Hematopoietic multipotent progenitor cell (in vitro differentiated cells): ENCODE measurements at places on chromosomes 4 and X. TPM values are rescaled to one million over a fixed set of nuclear protein-coding genes. Genes with fewer than 3 reads are reported as not detected.

The CC2D2A gene
- 0.27 TPM for total RNA-seq

DNA sequence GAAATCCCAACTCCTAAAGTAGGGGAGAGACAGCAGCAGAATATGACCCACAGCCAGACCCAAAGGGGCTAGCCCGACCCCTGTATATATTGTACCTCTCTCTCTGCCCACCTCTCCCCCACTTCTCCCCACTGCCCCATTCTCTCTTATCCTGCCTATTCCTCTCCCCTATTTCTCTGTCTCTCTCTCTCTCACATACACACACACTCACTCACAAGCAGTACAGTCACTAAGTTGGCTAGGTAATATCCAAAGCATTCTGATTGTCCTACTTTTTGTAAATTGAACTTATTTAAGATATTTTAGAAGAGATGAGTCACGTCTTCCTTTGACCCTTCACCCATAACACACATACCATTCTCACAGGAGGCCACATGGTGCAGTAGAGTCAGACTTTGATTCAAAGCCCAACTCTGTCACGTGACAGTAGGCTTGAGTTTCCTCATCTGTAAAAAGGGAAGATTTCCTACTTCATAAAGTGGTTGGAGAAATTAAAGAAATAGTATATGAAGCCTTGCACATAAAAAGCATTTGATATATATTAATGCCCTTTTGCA lies 29.5 kb downstream of the SRPX2 start:
- no peak for DNase-seq

The CCSER1 gene
- total RNA-seq: 15.3 TPM

GRCh38 chr4:139602776-139603360 lies 46.8 kb upstream of the SETD7 start:
- DNase-seq: no peak

DNA sequence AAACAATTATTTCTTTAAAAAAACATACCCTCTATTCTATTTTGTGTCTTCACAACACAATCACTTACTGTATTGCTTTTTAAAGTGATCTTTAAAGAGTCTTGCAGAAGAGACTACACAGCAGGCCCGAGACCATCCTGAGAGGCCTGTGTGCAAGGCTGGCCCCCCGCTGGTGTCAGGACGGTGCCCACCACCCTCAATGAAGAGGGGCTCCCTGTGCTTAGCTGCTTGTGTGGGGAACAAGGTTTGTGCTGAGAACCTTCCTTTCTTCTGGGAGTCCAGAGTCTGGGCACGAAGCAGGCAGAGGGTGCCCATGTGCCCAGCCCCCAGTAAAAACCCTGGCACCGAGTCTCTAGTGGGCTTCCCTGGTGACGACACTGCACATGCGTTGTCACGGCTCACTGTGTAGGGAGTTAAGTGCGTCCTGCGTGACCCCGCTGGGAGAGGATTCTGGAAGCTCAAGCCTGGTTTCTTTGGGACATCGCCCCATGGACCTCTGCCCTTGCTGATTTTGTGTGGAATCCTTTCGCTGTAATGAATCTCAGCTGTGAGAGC lies 22.0 kb downstream of the RGS12 start:
- DNase-seq: no peak

The PSMD10 gene
- 33.7 TPM for total RNA-seq

The NXF2 gene
- not detected for total RNA-seq

- no peak for DNase-seq
Measured at GRCh38 chrX:13790206-13791131, 26.4 kb downstream of the GPM6B start.

The ARL9 gene
- 0.81 TPM for total RNA-seq

DNA sequence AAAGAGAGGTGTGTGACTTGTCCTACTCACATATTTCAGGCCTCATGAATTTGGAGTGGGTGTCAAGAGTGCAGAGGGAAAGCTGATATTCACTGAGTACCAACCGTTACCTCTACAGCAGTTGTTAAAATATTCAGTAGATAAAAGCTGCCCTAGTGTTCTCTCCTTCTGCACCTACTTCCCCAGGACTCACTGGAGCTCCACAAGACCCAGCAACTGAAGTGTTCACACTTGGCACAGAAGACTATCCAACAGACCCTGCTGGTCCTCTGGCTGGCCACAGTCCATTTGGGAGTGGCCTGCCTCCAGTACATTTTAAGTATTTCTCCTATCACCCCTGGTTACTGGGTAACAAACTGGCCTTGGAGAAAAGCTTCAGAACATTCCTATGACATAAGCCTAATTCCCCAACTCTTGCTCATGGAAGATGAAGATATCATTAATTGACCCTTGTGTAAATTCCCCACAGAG lies 70.8 kb downstream of the PPARGC1A start:
- no peak for DNase-seq

GRCh38 chr4:71126719-71127118 lies 133.3 kb downstream of the DCK start:
- no peak for DNase-seq

- DNase-seq: no peak
Measured at GRCh38 chr4:153513596-153513995, 47.4 kb downstream of the TMEM131L start.

The C4orf50 gene
- under 0.01 TPM for total RNA-seq

DNA sequence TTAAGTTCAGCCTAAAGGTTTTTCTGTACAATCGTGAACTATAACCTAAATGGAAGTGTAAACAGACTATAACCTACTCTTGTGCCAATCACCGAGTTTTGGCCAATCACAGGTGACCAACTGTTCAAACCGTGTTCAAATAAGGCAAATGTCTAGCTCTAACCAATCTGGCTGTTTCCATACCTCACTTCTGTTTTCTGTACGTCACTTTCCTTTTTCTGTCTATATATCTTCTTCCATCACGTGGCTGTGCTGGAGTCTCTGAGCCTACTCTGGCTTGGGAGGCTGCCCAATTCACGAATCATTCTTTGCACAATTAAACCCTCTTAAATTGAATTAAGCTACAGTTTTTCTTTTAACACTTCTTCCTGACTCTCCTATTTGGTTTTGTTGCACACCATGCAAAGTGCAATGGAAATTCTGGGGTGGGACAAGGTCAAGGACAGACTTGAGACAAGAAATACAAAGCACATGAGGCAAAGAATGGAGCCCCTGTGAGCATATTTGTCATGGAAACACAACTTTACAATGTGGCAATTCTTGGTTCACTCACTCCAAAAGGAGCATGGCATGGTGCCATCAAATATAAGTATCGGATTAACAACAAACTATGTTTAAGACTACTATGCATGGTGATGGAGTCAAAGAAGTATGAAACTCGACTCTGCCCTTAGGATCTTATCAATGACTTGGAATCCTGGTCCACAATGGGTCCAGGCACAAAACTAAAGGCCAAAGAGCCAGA lies 115.7 kb upstream of the FAM9B start:
- DNase-seq: no peak

The MGARP gene
- total RNA-seq: not detected

The CXorf65 gene
- total RNA-seq: not detected

DNA sequence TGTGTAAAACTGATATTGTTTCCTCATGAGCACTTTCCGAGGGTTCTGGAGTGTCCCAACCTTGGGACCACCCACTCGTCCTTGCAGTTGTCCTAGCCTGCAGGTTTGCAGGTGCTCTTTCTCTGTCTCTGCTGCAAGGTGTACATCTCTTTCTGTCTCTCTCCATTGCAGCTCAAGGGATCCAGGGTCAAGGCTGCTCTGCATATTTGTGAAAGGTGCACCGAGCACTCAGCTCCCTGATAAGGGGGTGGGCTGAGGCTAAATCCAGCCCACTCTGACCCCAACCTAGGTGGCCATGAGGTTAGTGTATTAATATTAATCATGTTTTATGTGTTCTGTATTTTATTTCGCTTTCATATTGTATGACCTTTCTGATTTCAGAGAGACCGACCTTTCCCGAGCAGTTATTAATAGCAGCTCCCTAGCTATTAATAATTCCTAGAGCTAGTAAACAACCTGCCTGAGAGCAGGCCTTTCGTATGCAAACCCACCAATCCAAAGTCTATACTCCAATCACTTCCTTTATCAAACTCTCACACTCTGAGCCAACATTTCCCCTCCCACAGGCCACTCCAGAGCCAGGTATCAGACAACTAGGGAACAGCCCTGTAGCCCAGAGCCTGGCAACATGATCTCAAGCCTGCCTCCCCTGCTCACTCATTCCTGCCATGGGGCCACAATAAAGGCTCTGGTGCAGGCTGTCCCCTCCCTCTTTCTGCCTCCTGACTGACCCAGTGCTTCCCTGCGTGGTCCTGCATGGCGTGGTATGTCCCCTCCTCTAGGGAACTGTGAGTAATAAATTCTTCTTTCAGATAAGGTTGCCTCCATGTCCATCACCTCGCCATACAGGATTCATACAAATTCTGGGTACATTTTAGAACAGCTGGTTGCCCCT lies 73.9 kb downstream of the SLC2A9 start:
- no peak for DNase-seq

The RAB33A gene
- 18.6 TPM for total RNA-seq

The SMIM10 gene
- total RNA-seq: 15.1 TPM

The HSFX2 gene
- total RNA-seq: not detected

The UGT2B7 gene
- total RNA-seq: not detected

- DNase-seq: no peak
Measured at GRCh38 chr4:88729146-88729760, 31.6 kb upstream of the NAP1L5 start.

The FAT4 gene
- total RNA-seq: 3.8 TPM

GRCh38 chrX:150759568-150760416 lies 66.6 kb downstream of the MTMR1 start:
- no peak for DNase-seq

GRCh38 chrX:39619182-39620009 lies 478.4 kb downstream of the BCOR start:
- peak; percentile 55 for DNase-seq

DNA sequence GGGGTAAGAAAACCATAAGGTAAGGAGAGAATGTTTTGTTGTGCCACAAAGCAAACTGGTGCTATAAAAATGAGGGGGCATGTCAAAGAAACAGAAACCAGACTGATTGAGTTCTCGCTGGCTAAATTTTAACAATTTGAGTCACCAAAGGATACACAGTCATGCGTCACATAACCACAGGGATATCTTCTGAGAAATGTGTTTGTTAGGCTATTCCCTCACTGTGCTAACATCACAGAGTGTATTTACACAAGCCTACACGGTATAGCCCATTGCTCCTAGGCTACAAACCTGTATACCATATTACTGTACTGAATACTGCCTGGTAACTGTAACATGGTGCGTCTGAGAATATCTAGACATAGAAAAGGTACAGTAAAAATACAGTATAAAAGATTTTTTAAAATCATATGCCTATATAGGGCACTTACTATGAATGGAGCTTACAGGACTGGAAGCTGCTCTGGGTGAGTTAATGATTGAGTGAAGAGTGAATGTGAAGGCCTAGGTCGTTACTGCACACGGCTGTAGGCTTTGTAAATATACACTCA lies 50.1 kb downstream of the FBXW7 start:
- DNase-seq: no peak

DNA sequence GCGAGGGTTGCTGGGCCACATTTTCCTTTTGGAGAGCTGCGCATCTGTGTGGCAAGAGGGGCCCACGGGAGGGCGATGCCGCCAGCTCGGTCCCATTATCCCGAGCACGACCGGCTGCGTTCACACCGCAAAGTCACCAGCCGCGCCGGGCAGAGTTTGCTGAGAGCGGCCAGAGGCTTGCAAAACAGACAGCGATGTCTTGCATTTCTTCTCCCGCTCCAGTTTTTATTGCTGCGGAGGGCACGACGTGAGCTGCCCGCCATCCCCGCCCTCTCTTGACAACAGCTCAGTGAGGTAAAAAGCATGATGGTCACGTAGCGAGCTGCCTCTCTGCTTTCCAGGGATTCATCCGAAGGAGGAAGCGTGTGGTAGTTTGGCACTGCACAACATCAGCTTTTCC lies 102.1 kb upstream of the TENM3 start:
- peak; percentile 7 for DNase-seq

The SYTL5 gene
- not detected for total RNA-seq

The GPR82 gene
- not detected for total RNA-seq

The FRMD7 gene
- not detected for total RNA-seq

The ARMCX5 gene
- 17.8 TPM for total RNA-seq

GRCh38 chr4:173145131-173145530 lies 23.5 kb upstream of the GALNT7 start:
- no peak for DNase-seq
